ENCODE measurements at places on chromosomes 11 and 22.

- DNase-seq = no peak
These were observed 292.0 kb upstream of the CTSC start for GRCh38 chr11:88629496-88629895.

GRCh38 chr11:66419825-66420224 is 1.0 kb upstream of the NPAS4 start:
- DNase-seq = no peak

GRCh38 chr11:40130427-40130826 is 1329.0 kb downstream of the LRRC4C start:
- no peak for DNase-seq

DNA sequence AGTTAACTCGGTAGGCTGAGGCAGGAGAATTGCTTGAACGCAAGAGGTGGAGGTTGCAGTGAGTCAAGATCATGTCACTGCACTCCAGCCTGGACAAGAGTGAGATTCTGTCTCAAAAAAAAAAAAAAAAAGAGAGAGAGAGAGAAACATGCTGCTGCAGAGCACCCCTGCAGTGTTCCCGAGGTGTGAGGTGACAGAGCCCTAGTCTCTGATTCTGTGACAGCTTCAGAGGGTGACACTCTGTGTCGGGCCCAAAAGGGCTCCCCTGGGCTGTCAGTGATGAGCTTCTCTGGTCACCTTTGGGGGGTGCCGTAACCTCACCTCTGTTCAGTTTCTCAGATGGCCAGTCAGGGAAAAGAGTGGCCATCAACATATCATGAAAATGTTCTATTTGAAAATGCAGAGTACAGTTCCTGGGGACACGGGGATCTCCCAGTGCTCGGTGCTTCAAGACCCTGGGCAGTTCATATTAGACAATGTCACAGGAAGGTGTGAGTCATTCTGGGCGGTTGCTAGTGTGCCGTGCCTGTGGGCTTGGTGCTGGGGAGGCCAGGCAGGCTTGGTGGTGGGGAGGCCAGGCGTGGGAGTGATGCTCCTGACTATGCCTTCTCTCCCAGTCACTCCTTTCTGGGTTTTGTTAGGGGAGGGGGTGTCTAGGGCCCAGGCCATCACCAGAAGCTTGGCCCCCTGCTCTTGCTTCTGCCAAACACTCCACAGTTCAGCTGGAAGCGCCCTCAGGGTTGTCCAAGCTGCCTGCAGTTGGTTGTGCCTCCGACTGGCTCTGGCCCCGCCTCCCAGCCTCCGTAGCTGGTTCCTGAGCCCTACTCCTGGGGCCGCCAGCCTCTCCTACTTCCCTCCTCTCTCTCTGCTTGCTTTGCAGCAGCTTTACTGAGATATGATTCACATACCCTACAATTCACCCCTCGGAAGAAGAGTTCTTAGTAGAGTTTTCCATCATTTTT is 52.5 kb upstream of the CLDN5 start:
- DNase-seq = no peak

GRCh38 chr11:8932564-8933180 is at the start of gene C11orf16:
TSS of gene C11orf16 (minus strand) at chr11:8932947. CDS start at chr11:8932308, 639 bp downstream.
- peak; percentile 7 for DNase-seq

- no peak for DNase-seq
These were observed 78.4 kb downstream of the PTPRJ start for GRCh38 chr11:48058788-48059187.

GRCh38 chr11:843818-844692 is 1.4 kb downstream of the TSPAN4 start:
- no peak for DNase-seq

- no peak for DNase-seq
These were observed 7.8 kb upstream of the PIWIL4 start for GRCh38 chr11:94559361-94559760.

GRCh38 chr11:76631566-76632308 is 38.8 kb downstream of the LRRC32 start:
- DNase-seq = no peak

GRCh38 chr22:22099833-22100812 is 117.5 kb upstream of the TOP3B start:
- no peak for DNase-seq

DNA sequence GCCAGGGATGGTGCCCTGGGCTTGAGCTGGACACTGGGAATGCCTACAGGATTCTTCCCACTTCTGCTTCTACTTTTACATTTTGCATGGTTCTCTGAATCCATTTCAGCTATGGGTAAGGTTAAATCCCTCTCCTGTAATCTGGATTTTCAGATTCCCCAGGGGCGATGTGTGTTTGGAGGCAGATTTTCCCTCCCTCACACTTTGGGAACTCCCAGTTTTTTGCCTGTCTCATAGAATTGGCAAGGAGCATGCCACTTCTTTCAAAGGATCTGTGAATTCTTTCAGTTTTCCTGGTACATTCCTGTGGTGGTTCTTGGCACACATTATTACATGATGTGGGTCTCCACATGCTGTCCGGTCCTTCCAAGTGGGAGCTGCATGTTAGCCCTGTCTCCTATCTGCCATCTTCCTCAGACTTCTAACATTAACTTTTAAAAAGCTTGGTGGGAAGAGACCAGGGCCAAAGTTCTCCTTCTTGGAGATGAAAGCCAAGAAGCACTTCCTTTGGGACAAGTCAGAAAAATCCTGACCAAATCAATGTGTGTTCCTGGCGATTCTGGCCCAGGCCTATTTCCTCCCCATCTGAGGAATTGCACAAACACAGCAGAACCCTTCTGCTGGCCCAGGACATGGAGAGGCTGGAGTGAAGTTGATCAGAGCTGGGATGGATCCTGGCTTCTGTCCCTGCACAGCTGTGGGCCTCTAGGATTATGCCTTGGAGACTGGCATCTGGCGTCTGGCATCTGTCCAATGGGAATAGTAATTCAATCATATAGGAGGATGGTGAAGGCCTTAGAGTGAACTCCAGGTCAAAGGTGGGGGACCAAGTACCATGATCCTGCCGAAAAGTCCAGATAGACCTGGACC is 5.4 kb upstream of the APOL2 start:
- DNase-seq = no peak

- DNase-seq = no peak
These were observed 156.4 kb downstream of the ATG16L2 start for GRCh38 chr11:72970557-72971118.

- DNase-seq = no peak
These were observed 260.5 kb downstream of the CASP12 start for GRCh38 chr11:104637662-104638170.

- DNase-seq = peak; percentile 37
These were observed 176.0 kb downstream of the ARHGAP42 start for GRCh38 chr11:100863080-100863581.

- no peak for DNase-seq
These were observed 21.3 kb downstream of the IFITM10 start for GRCh38 chr11:1728931-1729691.

GRCh38 chr11:126683766-126684728 is 316.5 kb downstream of the KIRREL3 start:
- DNase-seq = no peak

- no peak for DNase-seq
These were observed 69.5 kb downstream of the AMBRA1 start for GRCh38 chr11:46524201-46524770.

GRCh38 chr11:1983601-1983961 is 14.1 kb downstream of the H19 start:
- no peak for DNase-seq

DNA sequence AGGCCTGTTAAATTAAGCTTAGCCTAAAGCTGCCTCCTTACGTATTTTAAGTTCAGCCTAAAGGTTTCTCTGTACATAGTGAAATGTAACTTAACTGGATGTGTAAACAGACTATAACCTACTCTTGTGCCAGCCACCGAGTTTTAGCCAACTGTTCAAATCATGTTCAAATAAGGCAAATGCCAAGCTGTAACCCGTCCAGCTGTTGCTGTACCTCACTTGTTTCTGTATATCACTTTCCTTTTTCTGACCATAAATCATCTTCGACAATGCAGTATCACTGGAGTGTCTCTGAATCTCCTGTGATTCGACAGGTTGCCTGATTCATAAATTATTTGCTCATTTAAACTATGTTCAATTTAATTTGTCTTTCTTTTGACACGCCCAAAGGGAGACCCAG is 4.0 kb upstream of the PLAAT5 start:
- DNase-seq = no peak

GRCh38 chr22:46023558-46023981 is 46.6 kb upstream of the WNT7B start:
- DNase-seq = no peak

DNA sequence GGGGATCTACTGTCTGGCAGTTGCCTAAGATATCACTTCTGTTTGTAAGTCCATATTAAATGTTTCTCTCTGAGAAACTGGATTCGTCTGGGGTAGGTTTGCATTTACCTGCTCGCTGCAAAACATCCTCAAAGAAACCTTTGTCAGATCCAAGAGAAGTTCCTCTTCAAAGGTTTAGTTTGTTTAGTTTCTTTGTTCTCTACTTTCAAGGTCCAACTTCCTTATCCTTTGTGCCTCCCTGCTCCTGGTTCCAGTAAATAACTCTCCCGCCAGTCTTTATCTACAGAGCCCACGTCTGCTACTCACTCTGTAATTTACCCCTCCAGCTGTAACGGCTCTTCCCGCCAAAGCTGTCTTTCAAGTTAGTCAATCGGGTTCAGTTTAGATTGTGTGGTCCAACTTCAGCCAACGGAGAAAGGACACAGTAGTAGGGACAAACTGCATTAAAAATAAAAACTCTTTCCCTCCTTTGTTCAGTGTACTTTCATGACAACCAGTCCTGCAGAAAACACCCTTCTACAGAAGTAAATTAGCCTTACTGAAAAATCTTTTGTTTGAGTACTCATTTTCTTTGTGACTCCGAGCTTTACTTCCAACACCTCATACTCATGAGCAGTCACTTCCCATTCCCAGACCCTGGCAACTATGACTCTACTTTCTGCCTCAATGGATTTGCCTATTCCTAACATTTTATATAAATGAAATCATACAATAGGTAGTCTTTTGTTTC is 41.0 kb downstream of the TMPRSS5 start:
- no peak for DNase-seq

GRCh38 chr11:63901660-63902059 is 15.3 kb downstream of the RCOR2 start:
- DNase-seq = no peak

GRCh38 chr22:40509401-40510134 is 127.0 kb downstream of the MRTFA start:
- no peak for DNase-seq

- DNase-seq = no peak
These were observed 22.7 kb upstream of the CD5 start for GRCh38 chr11:61079416-61080150.

DNA sequence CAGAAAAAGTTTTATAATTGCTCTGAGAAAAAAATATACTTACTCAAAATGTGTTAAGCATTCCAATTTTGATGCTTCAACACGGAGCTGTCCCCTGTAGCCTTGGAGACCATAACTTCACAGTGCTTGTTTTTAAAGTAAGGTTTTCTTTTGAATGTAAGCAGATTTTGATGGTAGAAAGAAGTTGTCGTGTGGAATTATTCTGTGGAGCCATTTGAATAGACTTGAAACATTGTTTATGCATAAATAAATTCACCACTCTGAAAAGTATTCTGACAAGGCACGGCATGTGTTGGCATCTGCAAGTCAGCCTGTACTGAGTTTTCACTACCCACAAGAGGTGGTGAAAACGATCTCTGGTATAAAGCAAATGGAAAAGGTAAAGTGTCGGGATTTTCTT is 115.5 kb downstream of the UVRAG start:
- no peak for DNase-seq

DNA sequence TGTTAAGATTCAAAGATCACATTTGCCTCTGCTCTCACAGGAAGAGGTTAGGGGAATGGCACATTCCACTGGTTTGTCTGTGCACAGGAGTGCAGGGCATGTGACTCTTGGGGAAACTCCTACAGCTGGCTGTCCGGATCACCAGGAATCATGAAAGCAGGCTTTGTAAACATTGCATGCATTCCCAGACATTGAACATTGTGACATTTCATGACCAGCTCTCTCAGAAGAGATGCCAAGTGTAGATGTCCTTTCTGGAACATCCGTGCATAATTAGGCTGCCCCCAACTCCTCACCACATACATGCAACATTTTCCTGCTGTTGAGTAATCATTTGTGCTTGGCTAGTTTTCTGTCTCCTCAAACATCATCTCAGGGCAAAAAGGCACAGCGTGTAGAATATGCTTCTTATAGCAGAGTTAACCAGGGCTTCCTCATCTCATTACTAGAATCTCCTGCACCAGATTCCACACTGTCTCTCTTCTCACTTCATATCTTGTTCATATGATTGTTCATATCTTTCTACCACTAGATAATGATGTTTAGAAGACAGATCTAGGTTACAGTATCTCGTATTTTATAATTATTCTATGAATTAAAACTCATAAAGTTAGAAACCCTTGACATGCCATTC is 694.7 kb downstream of the NTM start:
- no peak for DNase-seq

DNA sequence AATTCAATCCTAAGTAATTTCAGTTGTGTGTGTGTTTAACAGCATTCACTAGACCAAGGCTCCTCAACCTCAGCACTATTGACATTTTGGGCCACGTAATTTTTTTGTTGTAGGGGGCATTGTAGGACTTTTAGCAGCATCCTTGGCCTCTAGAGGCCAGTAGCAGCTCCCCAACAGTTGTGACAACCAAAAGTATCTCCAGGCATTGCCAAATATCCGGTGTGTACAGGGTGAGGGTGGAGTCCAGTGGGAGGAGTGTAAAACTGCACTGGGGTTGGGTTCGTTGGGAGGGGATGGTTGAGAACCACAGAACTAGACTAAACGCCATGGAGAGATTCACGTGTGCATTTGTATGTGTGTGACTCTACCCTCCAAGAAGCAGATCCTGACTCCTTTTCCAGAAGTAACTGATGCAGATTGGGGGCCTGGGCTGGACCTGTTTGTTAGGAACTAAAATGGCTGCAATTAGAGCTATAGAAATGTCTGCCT is 5.9 kb upstream of the PHF21A start:
- DNase-seq = no peak

GRCh38 chr11:4202749-4203148 is 108.2 kb downstream of the RRM1 start:
- DNase-seq = no peak

DNA sequence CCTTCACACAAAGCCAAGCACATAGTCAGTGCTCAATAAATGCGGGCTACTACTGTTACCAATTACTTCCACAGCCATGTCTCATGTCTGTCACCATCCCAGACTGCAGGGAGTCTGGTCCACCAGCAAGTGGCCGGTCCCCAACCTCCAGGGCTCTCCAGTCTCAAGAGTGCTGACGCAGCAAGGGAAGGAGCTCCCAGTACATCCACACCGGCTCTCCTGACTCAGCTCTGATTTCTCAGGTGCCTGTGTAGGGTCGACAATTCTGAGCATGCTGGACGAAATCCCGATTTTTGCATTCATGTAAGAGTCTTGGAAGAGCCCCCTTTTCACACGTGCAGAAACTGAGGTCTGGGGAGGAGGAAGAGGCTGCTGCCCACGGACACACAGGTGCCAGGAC is 10.3 kb upstream of the NEFH start:
- DNase-seq = no peak

All from NCI-H187 treated with DMSO at 0.1 percent for 48 hours (cell line).